ENCODE measurements at places on chromosomes 1 and 21. TPM values are rescaled to one million over a fixed set of nuclear protein-coding genes. Genes with fewer than 3 reads are reported as not detected.

- no peak for DNase-seq
These were observed 380.4 kb downstream of the DPYD start for GRCh38 chr1:97540346-97540888.

GRCh38 chr1:79603843-79604242 is 597.3 kb upstream of the ADGRL4 start:
- peak; percentile 2 for DNase-seq

GRCh38 chr1:154344977-154345837 is 19.9 kb downstream of the ATP8B2 start:
- DNase-seq, result no peak

- no peak for DNase-seq
These were observed 176.6 kb downstream of the GRIK3 start for GRCh38 chr1:36857754-36858153.

- no peak for DNase-seq
These were observed 14.6 kb downstream of the EPHX1 start for GRCh38 chr1:225824533-225824941.

DNA sequence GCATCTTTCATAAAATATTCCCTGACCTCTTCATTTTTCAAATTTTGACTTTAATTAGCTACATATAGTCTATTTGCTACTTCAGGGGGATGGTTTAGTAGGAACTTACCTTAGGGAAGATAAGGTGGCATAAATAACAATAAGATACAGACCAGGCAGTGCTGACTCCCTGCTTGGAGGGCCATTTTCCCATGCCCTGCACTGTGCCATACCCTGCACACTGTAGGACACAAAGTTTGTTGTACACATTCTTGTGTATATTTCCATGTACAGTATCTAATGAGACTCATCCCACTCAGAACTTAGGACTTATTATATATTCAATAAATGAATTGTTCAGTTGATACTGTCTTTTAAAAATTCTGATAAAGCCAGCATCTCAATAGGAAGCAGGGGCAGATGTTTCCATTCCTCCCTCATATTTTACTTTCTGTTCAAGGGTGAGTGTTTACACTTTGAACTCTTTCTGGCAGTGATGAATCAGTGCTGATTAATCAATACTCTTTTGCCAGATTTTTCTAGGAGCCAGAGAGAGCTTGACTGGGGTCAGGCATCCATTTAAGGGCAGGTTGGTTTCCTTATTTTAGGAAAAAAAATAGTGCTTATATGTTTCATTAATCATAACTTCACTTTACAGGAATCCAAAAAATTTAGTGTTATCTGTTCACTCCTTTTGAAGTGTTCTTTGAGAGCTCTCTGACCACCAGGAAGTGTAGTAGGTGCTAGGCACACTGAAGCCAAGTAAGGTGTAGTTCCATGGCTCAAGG is 30.6 kb downstream of the MPZL1 start:
- DNase-seq, result no peak

- DNase-seq, result no peak
These were observed 37.4 kb downstream of the PRKACB start for GRCh38 chr1:84181350-84182005.

DNA sequence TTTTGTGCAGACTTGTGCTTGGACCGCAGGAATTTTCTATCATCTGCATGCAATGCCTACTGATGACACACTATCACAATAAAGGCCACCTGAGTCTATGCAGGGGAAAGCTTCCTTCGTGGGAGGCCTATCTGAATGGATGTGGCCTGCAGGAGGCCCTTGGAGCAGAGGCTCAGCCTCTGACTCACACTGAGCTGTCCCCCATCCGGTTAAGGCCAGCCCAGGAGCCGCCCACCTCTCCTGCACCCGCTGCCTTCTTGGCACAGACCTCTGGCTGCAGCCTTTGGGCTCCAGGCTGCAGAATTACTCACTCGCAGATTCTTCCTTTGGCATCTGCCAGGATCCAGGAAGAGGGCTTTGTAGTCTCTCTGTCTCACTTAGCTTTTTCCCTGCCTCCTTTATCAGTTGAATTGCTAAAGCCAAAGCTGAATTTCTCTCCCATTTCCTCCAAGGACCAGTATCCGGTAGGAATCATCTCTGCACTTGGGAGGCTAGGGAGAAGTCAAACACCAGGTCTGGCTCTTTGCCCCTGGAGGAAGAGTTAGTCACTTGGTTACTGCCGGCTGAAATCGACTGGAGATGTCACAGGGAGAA is 65.1 kb upstream of the JUN start:
- DNase-seq, result peak; percentile 95

- DNase-seq, result no peak
These were observed 3.4 kb downstream of the KRTAP10-12 start for GRCh38 chr21:44700101-44701022.

- DNase-seq, result no peak
These were observed 17.1 kb downstream of the BCAN start for GRCh38 chr1:156658945-156659574.

GRCh38 chr1:50796272-50796671 is 163.8 kb downstream of the FAF1 start:
- no peak for DNase-seq

DNA sequence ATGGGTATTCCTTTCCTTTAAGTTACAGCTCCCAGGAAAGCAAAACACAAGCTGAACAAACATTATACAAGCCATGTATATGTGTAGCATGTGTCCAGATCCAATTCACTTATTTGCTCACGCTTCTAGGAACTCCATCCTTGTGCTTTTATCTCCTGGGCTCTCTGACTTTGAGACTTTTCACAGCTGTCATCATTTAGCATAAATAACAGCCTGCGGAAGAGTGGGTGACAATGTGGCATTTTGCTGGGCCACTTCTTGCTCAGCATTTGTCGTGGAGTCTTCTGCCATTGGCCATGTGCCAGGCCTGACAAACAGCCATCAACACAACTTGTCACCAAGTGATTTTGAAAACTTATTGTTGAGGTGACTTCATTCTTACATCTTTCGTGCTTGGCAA is 164.3 kb downstream of the KIF26B start:
- DNase-seq, result no peak

GRCh38 chr1:186207391-186208085 is 167.5 kb downstream of the TPR start:
- DNase-seq, result no peak

OR2T33 gene
- 0.79 TPM for total RNA-seq

ARTN gene
- total RNA-seq, result not detected

WLS gene
- 139 TPM for total RNA-seq

BCL10 gene
- total RNA-seq, result 19.8 TPM

LCE1E gene
- not detected for total RNA-seq

KIAA1614 gene
- not detected for total RNA-seq

FCRLB gene
- total RNA-seq, result 0.51 TPM

NR0B2 gene
- total RNA-seq, result not detected

VHLL gene
- not detected for total RNA-seq

TFF2 gene
- total RNA-seq, result not detected

KCND3 gene
- 0.08 TPM for total RNA-seq
